T follicular helper cell (primary cell): ENCODE measurements at places on chromosomes 2 and 18.

DNA sequence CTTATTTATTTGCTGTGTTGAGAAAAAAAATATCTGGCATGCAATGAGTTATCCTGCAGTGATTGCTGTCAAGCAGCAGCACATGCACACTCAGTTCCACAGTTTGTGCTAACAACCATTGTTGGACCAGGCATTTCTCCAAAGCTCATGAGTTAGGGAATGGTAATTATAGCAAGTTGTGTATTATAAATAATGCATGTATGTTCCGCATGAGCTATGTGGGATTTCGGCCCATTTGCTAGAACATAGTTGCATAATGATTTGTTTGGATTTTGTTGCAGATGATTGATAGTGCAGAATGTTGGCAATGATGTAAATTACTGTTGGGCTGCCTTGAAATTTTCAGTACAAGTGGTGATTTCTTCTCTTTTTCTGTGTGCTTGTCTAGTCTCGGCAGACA lies 10.7 kb downstream of the KCNJ3 start:
- DNase-seq = no peak

GRCh38 chr2:196247976-196248280 lies 76.5 kb upstream of the STK17B start:
- no peak for DNase-seq

DNA sequence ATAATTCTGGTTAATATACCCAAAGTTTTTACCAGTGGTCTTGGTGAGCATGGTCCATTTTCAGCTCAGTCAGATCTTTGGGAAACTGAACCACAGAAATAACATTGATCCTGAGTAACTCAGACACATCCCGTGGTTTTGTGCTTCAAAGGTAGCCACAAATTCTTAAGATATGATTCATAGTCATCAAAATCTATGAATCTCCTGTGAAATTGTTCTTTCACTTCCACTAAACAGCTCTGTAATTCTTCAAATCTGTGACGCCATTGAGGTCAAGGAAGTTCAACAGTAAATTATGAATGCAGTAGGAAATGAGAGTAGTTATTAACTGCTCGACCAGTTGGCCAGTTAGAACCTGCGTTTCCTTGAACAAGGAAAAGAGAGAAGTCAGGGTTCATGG lies 147.3 kb downstream of the IRS1 start:
- no peak for DNase-seq

DNA sequence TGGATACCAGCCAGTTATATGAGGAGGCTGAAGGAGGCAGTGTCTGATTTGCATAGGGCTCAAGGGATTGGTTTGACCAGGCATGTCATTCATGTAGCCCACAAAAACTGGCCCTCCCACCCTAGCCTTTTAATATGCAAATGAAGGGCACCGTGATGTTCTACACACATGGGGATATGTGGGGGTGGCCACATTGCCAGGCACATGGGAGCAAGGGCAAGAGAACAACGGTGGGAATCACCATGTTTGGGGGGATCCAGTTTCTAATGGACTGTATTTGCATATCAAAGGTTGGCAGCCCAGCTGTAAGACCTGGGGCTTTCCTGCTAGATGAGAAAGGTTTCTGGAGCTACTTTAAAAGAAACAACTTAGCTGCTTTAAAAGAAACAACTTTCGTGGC lies 65.1 kb upstream of the SLC25A52 start:
- no peak for DNase-seq

GRCh38 chr2:234075518-234075915 lies 25.0 kb downstream of the SPP2 start:
- DNase-seq = no peak

GRCh38 chr2:241924909-241925250 lies 55.4 kb downstream of the RTP5 start:
- DNase-seq = no peak

DNA sequence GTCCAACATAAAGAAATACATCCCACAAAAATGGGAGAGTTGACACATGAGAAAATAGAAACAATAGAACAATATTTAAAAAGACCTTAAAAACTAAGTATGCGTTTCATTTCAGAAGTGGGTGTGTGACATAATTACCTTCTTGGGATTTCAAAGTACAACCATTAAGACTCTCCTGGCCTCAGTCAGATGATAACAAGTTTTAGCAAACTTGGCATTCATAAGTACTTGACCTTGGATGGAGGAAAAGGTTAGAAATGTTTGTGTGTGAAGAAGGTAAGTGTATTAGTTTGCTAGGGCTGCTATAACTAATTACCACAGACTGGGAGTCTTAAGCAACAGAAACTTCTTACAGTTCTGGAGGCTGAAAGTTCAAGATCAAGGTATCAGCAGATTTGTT lies 4.9 kb upstream of the NGEF start:
- no peak for DNase-seq

DNA sequence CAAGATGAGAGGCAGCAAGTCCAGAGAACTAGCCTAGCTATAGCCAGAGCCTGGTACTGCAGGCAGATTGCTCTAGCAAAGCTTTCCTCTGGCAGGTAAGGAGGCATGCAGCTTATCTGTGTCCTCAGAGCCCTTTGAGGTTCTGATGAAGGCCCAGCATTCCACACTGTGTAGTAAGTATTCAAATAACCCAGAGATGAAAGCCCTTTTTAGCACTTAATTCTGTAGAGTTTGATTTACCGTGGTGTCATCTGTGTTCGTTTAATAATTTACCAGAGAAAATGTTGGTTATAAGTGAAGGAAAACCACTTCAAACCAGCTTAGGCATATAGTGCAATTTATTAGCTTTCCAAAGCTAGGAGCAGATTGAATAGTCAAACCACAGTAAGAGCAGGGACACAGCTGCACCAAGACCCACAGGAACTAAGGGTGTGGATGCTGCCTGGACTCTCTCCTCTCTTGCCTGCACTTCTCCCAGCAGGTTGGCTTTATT lies 226.6 kb downstream of the BABAM2 start:
- DNase-seq = no peak

DNA sequence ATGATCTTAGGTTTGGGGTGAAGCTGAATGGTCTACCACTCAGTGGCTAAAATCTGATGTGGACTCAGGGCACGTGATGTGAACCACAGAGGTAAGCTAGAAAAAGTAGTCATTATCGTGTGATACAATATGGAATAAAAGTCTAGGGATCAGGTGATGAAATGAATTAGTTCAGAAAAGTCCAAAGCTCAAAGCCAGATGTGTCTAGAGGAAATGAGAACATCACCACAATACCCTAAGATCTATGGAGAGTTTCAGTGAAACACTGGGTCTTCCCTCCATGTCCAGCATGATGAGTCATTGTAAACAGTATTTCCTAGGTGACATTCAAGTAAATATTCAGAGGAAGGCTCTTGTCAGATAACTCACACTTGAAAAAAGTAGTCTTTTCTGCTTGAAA lies 1257.4 kb upstream of the ZEB2 start:
- DNase-seq = no peak

GRCh38 chr2:109256921-109257320 lies 127.9 kb downstream of the SH3RF3 start:
- DNase-seq = no peak

DNA sequence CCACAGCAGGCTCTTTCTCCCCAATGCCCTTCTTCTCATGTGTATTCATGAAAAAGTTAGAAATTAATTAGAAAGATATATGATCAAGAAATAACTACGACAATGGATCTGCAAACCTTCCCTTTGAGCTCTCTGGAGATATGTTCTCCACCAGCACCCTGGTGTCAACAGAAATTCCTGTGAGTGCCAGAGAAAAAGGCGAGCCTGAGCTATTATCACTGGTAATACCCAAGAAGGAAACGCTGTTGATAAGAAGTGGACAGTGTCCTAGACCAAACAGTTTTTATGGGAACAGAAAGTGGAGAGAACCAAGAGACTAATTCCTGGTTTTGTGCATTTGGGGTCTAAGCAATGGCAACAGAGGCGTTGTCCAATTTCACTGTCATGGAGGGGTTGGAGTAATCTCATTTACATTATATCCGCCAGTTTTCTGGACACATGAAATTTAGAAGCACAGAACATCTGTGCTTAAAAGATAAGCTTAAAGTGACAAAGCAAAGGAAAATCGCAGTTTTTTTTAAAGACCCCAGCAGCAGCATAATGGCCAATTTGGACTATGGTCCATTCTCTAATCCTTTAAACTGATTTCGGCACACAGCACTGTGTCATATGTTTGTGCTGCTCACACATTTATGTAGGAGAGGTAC lies 47.2 kb upstream of the CDC42EP3 start:
- no peak for DNase-seq

DNA sequence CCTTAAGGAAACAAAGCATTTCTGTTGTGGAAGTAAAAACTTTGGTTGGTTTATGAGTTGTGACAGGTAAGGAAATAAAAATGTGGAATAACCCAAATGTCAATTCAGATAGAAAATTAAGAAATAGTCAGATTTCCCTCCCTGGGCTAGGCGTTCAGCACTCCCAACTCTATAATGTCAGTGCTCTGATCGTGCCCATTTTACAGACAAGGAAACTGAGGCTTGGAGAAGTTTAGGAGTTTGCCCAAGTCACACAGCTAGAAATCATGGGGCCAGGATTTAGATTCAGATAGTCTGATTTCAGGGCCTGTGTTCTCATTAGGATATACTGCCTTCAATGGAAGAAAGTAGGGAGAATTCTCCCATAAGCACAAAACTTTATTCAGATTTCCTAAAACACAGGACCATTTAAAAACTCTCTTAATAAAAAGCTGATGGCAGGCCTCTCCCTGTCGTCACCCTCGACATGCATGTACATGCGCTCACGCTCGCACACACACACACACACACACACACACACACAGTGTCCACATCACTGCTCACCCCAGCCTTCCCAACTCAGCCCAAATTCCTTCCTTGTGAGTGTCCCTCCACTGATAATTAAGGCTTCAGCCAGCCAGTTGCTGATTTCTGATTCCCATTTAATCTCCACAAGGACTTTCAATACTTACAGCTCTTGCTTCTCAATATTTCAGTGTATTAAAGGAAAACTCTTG lies 49.1 kb upstream of the SLC14A2 start:
- DNase-seq = no peak
